ENCODE measurements at places on chromosomes 3 and 15. TPM values are rescaled to one million over a fixed set of nuclear protein-coding genes. Genes with fewer than 3 reads are reported as not detected.

Gene SLC28A1
- total RNA-seq: not detected

Gene GPR149
- not detected for total RNA-seq

Gene UBE2Q2
- total RNA-seq: 49.6 TPM

Gene AMIGO3
- total RNA-seq: 0.28 TPM

Gene KIF7
- 0.13 TPM for total RNA-seq

Gene CHRM5
- total RNA-seq: not detected

Gene SCN10A
- not detected for total RNA-seq

Gene MYZAP
- 0.18 TPM for total RNA-seq

Gene NLGN1
- total RNA-seq: not detected

Gene CD200R1
- total RNA-seq: 18.1 TPM
